Camera-type eye (tissue), 1 donor: ENCODE measurements at places on chromosomes 5 and 9. TPM values are rescaled to one million over a fixed set of nuclear protein-coding genes. Genes with fewer than 3 reads are reported as not detected.

The WNT8A gene
- not detected for total RNA-seq

The TUSC1 gene
- total RNA-seq = 15.2 TPM

The PLAC8L1 gene
- not detected for total RNA-seq

The SLC36A3 gene
- not detected for total RNA-seq

The CAVIN4 gene
- 31.4 TPM for total RNA-seq

The GABRG2 gene
- 19.2 TPM for total RNA-seq

The ANKRD34B gene
- total RNA-seq = not detected

The INSL6 gene
- not detected for total RNA-seq

The CEL gene
- 0.77 TPM for total RNA-seq

The SLCO6A1 gene
- not detected for total RNA-seq

The FAM78A gene
- total RNA-seq = 3.8 TPM

The FOXI1 gene
- not detected for total RNA-seq

The CCDC171 gene
- total RNA-seq = 25.2 TPM

The NUP155 gene
- 54.5 TPM for total RNA-seq

The TLR4 gene
- total RNA-seq = 12.6 TPM

The IFNA21 gene
- total RNA-seq = not detected

The PCDHGC4 gene
- 25.1 TPM for total RNA-seq

The AQP7 gene
- not detected for total RNA-seq

The SPINK5 gene
- total RNA-seq = 1.5 TPM

The TTC23L gene
- 2.9 TPM for total RNA-seq

The ANKRD33B gene
- total RNA-seq = 138 TPM

The HEMGN gene
- total RNA-seq = 6.4 TPM

The CORO2A gene
- total RNA-seq = 5.3 TPM

The MCIDAS gene
- total RNA-seq = not detected

The ABLIM3 gene
- 13.1 TPM for total RNA-seq

The SLC6A7 gene
- total RNA-seq = 0.11 TPM

The SPATA24 gene
- 2.8 TPM for total RNA-seq

The PCDHGA4 gene
- 11.1 TPM for total RNA-seq
